ENCODE measurements at places on chromosomes 5 and 9.

DNA sequence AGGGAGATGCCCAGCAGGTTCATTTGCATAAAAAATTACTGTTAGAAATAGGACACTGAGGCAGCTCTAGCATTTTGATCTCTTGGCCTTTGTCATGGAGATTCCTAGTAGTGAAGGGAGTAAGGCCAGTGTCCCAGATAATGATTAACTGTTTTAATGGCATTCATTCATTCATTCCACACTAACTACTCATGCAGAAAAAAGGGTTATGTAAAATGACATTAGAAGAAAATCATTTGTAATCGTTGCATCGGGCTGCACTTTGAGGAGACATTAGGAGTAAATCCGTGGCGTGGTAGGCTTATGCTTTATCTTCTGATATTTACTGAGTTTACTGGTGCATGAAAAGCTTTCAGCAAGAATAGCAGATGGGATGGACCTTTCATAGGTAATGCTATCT lies 82.6 kb upstream of the GRHPR start:
- no peak for DNase-seq

DNA sequence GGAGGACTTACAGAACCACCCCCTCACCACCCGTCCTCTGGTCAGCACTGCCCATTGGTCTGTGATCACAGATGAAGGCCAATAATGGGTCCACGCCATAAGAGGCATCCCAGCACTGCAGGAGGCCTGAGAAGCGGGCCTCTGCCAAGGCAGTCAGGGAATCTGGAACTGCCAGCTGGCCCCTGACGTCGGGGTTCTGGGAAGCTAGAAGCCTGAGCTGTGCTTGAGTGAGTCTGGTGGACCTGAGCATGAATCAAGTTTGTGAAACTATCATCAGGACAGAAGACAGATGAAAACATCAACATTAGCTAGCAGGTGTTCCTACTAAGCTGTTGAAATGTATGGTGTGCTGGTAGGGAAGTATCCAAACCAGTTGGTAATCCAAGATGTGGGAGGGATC lies 7.8 kb downstream of the ANGPTL2 start:
- DNase-seq, result no peak

- no peak for DNase-seq
These were observed 11.8 kb downstream of the BRD3 start for GRCh38 chr9:134055981-134056461.

- DNase-seq, result no peak
These were observed 4.4 kb upstream of the IFT74 start for GRCh38 chr9:26951794-26952193.

- no peak for DNase-seq
These were observed 6.9 kb upstream of the OTP start for GRCh38 chr5:77645158-77645994.

- DNase-seq, result no peak
These were observed 8.1 kb upstream of the ROR2 start for GRCh38 chr9:91958174-91958573.

- DNase-seq, result no peak
These were observed 47.0 kb upstream of the SELENOP start for GRCh38 chr5:42858687-42859086.

DNA sequence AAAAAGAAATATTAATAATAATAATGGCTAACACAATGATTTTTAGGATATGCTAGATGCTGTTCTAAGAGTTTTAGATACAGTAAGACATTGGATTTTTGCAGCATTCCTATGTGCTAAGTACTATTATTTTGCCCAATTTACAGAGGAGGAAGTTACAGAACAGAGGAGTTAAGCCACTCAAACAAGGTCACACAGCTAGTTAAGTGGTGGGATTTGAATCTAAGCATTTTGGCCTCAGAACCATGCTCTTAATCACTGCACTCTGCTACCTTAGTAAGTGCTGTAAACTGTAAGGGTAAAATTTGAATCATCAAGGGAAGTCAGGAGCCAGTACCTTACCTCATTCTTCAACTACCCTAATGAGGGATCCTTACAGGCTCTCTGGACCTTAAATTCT lies 25.4 kb downstream of the RPS23 start:
- DNase-seq, result no peak

- DNase-seq, result no peak
These were observed 10.8 kb upstream of the BTNL3 start for GRCh38 chr5:180977852-180978251.

DNA sequence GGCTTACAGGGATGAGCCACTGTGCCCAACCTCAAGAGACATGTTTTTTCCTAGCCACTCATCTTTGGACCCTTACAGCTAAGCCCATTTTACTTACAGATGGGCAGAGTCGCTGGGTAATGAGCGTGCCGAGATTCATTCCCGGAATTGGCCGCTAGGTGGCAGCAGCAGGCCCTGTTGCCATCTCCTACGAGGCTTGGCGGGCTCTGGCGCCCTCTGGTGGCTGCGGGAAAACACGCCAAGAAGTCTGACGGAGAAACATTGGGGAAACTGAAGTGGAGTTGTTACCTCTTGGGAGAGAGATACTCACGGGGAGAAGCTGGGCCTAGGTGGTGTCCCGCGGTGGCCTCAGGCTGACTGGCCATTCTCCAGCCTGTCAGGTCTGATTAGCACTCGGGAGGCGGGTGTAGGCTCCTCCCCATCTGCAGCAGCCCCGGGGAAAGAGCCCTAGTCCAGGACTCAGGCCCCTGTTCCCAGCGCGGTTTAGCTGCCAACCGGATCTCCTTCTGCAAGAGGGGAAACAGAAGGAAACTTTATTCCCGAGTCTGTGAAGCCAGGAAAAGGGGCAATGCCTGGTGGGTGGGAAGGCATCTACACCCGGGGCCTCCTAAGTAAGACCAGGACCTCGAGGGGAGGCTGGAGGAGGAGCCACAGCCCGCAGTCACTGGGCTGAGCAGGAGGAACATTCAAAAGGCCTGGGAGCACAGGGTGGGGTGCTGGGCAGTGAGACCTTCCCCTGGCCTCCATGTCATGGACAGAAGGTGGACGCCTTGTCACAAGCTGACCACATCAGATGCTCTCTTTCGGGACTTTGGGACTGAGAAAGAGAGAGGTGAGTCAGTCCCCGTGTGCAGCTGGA lies 9.7 kb downstream of the PTGES2 start:
- peak; percentile 91 for DNase-seq

DNA sequence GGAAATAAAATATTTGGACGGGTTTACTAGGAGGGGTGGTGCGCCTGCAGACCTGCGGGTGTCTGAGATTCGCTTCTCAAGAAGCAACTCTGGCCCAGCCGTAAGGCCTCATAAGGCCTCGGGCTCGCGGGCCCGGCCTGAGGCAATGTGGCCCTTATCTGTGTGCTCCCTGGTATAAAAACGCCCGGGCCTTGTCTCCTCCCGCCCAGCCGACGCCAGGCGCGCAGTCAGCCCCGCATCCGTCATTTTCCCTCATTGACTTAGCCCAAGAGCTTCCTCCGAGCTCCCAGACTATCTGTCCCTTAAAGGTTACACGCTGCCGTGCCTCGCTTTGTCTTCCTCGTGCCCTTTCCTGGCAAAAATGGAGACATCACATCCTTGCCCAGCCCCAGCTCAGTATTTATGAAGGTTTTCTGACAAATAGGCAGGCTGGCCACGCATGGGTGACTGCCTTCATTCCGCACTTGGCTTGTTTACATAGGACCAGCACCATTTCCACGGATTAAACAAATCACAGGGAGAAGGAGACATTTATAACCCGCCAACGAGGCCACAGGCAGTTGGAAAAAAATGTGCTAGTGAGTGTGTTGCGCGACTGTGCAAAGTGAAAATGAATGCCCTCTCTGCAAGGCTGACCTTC lies 74.5 kb upstream of the TBCA start:
- no peak for DNase-seq

GRCh38 chr9:13163946-13164345 lies 115.5 kb downstream of the MPDZ start:
- DNase-seq, result no peak

DNA sequence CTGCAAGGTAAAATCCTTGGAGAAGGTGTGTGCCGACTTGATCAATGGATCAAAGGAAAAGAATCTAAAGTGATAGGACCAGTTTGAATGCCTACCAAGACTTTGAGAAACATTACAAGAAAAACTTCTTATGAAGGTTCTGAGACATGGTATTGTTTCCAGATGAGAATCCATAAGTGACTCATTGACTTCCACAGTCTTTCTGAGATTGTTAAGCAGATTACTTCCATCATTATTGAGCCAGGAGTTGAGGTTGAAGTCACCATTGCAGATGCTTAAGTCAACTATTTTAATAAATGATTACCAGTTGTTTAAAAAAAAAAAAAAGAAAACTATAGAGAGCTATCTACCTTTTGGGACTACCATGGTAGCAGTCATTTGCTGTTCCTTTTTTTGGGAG lies 7.0 kb downstream of the LNPEP start:
- DNase-seq, result no peak

DNA sequence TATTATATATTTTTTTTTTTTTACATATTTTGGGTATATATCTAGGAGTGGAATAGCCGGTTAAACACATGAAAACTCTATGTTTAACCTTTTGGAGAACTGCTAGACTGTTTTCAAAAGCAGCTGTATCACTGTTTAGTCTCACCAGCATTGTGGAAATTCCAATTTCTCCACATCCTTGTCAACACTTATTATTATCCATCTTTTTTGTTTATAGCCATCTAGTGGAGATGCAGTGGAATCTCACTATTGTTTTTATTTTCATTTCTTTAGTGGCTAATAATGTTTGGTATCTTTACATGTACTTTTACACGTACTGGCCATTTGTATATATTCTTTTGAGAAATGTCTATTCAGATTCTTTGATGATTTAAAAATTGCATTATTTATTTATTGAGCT lies 22.7 kb upstream of the CCDC180 start:
- no peak for DNase-seq

DNA sequence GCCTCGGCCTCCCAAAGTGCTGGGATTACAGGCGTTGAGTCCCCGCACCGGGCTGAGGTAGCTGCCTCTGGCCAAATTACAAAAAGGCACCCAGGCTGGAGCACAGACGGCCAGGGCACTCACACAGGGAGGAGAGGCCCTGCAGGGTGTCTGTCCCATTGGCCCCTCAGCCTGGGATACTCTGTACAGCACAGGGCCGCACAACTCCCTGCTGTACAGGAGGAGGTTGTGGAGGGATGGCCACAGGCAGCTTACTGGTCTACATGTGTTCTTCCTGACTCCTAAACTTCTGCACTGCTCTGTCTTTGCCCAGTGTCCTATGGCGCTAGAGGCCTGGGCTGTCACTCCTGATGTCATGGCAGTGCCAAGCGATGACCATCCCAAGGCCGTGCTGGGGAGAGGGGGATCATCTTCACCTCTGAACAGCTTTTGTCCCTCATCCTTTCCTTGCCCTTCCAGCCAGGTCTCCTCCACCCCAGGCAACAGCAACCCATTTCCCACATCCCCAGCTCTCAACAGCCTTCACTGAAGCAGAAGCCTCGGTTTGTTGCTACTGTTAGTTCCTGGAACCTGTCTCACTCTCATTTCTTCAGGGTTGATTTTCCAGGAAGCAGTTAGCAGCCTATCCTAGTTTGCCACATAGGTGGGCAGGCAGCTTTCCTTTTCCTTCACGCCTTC lies 1.8 kb upstream of the CNOT6 start:
- DNase-seq, result no peak

DNA sequence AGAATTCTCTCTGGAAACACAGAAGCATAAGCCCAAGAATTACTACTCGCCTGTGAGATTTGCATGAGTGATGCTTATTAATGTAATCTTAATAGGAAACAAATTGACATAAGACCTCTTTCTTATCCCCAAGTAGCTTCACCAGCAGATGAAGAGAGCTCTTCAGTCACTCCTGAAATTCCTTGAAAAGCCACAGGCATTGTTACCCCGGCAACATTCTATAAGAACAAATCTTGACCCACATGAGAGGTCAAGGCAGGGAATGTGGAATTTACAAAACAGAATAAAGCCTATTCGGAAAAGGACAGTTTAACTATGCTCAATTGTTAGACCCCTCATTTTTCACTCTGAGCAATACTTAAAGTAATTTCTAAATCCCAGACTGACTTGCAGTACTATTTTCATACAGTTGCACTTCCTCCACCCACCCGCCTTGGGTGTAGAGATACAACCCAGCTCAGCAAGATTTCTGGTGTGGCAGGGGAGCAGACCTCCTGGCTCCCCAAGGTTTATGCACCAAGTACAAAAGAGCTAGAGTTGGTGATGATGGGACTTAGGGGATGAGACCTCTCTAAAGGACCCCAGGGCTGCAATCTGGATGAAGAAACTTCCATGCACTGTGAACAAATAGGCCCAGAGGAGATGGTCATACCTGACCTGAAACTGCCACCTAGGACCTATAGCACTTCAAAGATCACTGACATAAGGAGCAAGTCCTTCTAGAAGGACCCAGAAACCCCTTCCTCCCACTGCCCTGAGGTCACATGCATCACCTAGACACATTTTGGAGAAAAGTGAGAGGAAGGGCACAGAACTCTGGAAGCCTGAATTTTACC lies 242.1 kb downstream of the ZNF608 start:
- no peak for DNase-seq

DNA sequence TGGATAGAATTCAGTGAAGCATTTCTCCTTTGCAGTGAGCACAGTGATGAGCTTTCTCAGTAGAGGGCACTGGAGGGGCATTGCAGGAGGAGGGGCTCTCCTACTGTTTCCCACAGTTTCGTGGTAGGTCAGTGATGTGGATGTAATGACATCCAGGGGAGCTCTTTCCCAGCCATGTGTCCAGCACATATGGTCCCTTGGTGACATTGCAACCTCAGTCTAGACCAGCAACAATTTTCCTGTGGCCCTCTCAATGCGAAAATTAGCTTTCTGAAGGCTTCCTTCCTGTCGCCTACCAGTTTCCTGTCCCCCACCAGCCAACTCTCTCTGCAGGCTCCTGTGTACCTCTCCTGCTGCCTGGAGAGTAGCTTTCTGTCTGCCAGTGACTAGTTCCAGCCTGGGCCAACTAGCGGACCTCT lies 6.9 kb upstream of the PDCL start:
- no peak for DNase-seq

DNA sequence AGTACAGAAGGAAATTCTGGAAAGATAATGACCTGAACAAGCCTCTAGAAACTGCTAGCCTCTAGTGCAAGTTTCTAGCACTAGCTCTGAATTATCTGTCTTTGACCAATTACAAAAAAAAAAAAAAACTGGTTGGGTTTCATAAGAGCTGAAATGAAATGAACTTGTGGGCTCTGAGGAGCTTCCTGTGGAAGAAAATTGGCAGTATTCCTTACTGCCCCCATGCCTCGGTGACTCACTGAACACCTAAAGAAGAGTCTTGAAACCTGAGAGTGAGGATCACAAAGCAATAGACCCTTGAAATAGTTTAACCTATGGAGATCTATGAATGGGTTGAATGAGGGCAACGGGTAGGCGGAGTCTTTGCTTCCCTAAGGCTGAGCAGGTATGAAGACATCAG lies 263.6 kb upstream of the RASA1 start:
- DNase-seq, result no peak

GRCh38 chr9:93459432-93459847 lies 6.1 kb upstream of the FAM120AOS start:
- DNase-seq, result no peak

DNA sequence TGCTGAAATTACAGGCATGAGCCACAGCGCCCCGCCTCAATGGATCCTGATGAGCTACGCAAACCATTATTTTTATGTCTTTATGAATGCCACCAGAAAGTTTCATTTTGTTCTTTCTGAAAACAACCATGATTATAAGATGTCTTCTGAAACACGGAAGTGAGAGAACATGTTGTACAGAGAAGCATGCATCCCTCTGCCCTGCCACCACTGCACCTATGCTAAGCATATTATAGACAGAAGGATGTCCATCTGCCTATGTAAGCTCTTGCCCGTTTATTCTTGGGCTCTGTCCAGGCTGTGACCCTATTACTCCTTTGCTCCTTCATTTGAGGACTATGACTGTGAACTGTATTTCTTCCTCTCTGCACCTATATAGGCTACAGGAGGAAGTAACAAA lies 74.3 kb downstream of the GRAMD2B start:
- DNase-seq, result no peak

GRCh38 chr5:53971131-53971530 lies 339.2 kb downstream of the ARL15 start:
- no peak for DNase-seq
